ENCODE measurements at places on chromosomes 11 and 22.

DNA sequence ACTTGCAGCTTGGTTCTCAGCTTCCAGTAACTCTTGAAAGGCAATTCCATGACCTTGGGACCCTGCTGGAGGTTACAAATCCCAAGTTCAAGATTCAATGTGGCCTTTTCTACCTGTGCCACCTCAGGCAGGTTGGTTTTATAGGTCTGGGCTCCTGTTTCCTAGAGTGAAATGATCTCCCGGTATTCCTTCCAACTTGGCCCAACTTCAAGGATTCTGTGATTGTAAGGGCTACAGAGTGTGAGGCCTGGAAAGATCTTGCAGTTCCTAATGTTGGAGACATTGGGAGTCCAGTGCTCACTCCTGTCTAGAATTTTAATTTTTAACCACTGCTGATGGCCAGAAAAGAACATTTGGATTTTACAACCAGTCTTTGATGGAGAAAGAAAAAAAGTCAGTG, 91.6 kb downstream of the LDLRAD3 start:
- no peak for DNase-seq

GRCh38 chr11:13091804-13092203, 82.7 kb downstream of the RASSF10 start:
- DNase-seq = no peak

DNA sequence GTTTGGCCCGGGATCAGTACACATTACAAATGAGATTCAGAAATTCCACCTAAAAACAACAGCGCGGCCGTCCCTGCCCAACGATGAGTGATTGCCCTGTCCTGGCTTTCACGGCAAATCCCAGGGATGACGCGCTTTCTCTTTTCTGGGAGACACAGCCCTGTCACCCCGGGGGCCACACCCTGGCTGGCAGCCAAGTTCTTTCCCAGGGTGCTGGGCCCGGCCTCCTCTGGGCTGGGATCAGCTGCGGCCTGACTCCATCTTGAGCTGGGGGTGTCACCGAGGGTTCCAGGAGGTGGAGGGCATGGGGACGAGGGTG, 82.7 kb downstream of the FBLN1 start:
- DNase-seq = no peak

GRCh38 chr11:134199531-134199930, 24.2 kb downstream of the NCAPD3 start:
- DNase-seq = no peak
